ENCODE measurements at places on chromosomes 7 and 10.
A peak's percentile ranks its signal among the peaks of the same experiment; 100 is the strongest.

GRCh38 chr10:23584396-23584795 lies 145.5 kb downstream of the OTUD1 start:
- no peak for DNase-seq

DNA sequence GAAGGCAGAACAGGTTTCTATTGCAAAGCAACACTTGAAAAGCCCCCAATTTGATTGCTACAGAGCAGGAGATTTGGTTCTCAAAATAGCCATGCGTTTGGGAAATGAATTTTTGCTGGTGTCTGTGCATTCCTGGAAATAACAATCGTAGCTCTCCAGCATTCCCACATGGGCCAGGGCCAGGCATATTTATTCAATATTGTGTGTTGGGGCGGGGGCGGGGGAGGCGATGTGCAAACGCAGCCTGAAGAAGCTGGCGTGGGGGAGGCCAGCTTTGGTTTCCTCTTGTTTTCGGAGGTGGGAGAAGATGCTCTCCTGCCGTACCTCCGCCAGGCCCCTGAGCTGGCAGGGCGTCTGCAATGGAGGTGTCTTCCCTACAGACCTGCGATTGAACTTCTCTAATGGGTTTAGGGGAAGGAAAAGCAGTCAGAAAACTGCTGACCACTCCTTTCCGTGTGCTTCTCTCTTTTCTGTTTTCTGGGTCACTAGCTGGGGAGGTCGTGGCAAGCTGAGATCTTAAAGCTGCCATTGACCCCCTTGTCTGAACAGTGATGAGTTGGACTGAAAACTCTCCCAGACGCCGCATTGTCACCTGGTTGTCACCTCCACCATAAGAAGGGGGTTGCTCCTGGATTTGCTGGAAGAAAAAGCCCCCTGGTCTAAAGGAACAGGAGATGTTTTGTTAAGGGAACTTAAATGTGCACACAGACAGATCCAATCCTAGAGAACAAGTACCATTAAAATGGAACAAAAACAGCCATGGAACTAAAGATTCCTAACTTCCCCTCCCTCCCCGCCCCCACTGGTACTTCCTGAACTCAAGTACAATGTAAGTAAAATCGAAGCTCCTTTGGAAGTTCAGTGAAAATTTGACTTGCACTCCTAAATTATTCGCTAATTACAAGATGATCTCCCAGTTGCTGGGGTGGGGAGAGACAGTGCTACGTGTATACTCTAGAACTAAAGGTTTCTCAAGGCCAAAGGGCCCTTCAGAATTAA lies 56.4 kb upstream of the HABP2 start:
- DNase-seq = no peak

DNA sequence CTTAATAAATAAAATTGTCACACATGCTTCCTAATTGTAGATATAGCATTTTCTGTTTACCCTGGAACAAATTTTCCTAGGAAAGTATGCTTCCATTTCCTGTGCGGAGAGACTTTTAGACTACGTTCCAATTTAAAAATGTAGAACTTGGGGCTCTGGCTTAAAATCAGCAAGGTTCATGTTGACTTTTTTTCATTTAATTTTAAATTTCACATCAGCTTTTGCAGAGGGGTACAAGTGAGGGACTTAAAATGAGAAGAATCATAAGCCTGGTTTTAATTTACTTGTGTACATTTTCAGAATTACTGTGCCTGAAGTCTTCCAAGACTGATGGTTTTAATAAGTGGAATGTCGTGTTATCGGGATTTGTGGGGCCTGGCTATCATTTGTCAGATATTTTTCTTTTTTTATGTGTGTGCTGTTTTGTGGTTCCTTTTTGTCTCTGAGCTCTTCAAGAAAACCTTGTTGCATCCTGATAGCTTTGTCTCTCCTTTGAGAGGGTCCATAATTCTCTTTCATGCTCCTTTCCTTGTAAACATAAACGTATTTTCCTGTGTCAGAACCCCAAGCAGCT lies 8.8 kb upstream of the ATRNL1 start:
- DNase-seq = no peak

- DNase-seq = no peak
Observed at GRCh38 chr7:140316165-140316661, 82.1 kb downstream of the SLC37A3 start.

- DNase-seq = no peak
Observed at GRCh38 chr10:22978287-22978686, 50.4 kb downstream of the ARMC3 start.

DNA sequence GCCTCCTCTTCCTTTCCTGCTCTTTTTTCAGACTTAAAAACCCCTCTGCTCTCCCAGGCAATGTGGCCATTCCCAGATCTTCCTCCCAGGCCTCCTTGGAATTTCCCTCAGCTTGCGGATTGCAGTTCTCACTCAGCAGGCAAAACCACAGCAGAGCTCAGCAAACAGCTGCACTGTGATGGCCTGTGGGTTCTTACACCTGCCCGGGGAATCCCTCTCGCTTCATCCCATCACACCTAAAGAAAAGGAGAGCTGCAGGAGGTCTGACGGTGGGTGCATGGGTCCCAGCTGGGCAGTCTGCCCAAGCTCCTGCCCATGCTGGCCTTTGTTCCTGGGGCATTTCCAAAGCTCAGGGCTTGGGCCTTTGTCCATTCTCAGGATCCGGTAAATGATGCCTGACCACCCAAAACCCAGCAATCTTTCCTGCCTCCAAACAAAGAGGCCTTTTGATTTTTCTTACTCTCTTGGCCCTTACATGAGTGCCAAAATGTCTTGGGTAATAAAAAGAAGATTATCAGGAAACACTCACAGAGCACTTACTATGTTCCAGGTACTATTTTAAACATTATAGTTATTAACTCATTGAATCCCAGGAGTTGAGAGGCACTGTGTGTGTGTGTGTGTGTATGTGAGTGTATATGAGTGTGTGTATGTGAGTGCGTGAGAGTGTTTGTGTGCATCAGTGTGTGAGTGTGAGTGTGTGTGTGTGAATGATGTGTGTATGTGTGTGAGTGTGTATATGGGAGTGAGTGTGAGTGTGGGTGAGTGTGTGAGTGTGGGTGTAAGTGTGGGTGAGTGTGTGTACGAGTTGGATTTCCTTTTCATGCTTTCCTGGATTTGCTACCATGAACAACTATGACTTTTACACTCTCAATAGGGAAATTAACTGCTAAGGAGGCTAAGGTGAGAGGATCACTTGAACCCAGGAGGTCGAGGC lies 64.5 kb upstream of the PODXL start:
- DNase-seq = no peak

DNA sequence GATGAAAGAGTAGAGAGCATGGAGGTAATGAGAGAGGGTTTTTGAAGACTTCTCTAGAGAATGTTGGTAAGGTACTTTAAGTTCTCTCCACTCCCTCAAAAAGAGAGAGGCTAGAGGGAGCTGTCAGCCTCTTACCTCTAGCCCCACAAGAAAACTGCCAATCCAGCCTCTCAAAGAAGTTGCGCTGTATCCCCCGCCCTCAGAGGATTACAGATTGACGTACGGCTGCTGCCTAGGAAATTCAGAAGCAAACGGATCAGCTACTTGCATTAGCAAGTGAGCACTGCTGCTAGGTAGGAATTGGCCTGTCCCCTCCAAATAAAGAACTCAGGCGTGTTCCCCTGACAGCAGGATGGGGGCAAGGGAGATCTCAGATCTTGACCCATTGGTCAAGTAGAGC lies 34.2 kb downstream of the TYW1B start:
- DNase-seq = no peak

DNA sequence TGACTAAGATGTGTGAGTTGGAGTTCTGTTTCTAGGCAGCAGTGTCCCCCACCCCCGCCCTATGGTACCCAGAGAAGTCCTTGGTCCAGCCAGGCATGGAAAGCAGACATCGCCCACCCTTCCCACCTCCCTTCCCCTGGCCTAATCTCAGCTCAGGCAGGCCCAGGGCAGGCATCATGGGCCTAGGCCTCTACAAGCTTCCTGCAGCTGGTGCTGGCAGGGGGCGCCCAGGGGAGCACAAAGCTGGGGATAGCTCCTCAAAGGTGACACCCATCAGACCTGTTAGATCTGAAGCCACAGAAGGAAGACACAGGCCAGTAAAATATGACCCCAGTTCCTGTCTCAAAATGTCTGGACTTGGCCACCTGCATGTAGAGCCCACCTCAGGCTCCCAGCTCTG lies 18.9 kb upstream of the UNC5B start:
- DNase-seq = no peak

GRCh38 chr7:24501009-24501408 lies 72.2 kb upstream of the PALS2 start:
- no peak for DNase-seq

- no peak for DNase-seq
Observed at GRCh38 chr7:69062020-69062765, 536.1 kb upstream of the AUTS2 start.

GRCh38 chr7:102044641-102044983 lies 227.2 kb downstream of the CUX1 start:
- DNase-seq = no peak

DNA sequence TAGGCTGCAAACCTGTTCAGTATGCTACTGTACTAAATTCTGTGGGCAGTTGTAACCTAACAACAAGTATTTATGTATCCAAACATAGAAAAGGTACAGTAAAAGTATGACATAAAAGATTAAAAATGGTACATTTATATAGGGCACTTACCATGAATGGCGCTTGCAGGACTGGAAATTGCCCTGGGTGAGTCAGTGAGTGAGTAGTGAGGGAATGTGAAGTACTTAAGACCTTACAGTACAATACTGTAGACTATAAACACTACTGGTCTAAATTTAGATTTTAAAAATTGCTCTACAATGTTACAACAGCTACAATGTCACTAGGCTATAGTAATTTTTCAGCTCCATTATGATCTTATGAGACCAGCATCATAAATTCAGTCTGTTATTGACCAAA lies 146.0 kb upstream of the GNAI1 start:
- no peak for DNase-seq

- DNase-seq = no peak
Observed at GRCh38 chr7:101575168-101575567, 53.9 kb downstream of the MYL10 start.

- DNase-seq = no peak
Observed at GRCh38 chr7:74489997-74490945, 36.6 kb downstream of the GTF2IRD1 start.

- DNase-seq = no peak
Observed at GRCh38 chr7:90818341-90818740, 222.2 kb downstream of the CDK14 start.

- DNase-seq = no peak
Observed at GRCh38 chr7:38211940-38212339, 33.9 kb downstream of the STARD3NL start.

DNA sequence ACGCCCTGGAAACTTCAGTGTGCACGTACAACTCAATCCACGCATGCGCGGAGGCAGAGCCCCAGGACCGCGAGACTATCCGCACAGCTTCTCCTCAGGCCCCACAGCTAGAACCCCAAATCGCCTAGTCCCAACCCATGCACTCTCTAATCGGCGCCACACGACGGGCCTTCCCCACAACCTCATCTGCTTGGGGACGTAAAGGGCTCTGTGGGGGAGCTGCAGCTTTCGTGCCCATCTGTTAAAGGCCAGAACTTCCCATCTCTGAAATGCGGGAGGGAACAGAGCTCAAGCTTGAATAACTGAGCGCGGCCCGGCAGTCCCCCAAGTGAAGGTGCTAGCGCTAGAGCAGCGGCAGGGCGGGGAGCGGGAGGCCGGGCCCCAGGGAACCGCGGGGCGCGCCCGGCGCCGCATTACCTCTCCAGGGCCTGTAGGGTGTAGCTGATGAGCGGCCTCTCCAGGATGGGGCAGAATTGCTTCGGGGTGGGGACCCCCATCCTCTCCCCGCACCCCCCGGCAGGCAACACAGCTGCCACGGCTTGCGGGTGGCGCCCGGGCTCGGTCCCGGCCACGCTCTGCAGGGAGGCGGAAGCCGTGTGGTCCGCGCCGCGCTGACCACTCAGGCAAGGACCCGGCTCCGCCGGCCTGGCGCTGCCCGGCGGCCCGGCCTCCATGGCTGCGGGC lies 547 bp downstream of the CRPPA start:
- peak; percentile 66 for DNase-seq

DNA sequence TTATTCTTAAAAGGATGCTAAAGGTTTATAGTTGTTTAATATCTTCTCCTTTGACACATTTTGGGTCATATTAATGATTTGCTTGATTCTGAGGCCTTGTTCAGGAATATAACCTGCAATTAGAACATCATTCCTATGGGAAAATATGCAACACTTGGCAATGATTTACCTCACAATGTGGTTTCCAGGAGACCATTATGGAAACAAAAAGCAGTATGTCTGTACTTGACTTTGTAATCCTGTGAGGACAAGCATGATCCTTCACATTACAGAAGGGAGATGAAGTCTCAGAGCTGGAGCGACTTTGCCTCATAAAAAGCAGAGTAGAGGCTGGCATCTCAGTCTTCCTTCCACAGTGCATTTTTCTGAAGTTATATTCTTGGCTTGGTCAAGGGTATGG lies 57.0 kb upstream of the CDCA7L start:
- DNase-seq = no peak

DNA sequence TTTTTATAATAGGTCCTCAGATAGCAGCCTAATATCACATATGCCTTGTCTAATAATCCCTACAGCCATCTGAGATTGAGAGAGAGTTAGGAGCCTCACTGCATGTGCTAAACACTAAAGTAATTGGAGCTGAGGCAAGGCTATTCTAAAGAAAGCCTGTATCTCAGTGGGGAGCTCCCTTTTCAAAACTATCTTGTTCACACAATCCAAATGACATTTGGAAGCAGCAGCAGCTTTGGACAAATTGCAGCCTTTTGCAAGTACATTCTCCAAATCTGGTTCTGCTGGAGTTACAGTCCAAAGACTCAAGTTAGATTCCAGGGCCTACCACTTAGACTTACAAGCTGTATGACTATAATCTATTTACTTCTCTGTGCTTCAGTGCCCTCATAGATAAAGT lies 104.5 kb downstream of the MACC1 start:
- no peak for DNase-seq

GRCh38 chr10:128846927-128847326 lies 620.1 kb upstream of the MGMT start:
- no peak for DNase-seq

DNA sequence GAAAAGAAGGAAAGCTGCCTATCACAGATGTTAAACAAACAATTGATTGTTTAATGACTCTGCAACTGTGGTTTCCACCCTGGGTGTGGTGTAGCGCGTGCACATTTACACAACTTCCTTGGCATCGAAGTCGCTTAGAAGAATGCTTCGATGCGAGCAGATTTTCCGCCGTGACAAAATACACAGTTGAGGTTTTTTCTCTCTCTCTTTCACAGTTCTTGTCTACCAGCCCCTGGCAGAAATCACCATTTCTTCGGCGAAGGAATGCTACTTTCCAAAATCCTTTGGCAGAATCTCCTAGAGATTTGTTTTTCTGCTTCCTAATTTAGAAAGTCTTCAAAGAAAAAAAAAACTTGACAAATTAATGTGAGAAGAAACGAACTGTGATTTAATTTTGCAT lies 70.7 kb upstream of the C1QL3 start:
- DNase-seq = no peak

GRCh38 chr10:93566435-93567276 lies at the start of gene FFAR4:
FFAR4 (plus strand) TSS chr10:93566665; CDS start chr10:93566721, 56 bp downstream.
- DNase-seq = no peak
